Stimulated activated CD4-positive, alpha-beta T cell treated with anti-CD3 and anti-CD28 coated beads, Interleukin-15, amount 100 ng/mL, for 1 hour (primary cell): ENCODE measurements at places on chromosomes 5 and 9.

DNA sequence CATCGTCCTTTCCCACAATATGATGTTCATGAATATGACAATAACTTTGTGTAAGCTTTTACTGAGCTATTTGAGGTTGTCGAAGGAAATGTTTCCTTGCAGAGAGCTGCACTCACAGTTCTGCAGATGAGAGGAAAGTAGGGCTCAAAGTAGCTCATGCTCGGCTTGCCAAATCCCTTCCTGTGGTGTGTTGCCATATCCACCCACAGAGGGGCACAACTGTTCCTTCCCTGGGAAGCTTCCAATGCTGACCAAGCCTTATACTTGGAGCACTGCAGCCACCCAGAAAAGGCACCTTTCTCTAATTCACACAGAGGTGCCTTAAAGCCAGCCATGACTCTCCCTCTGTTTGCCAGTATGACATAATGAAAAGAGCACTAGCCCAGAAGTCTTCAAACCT is 390.3 kb downstream of the CAAP1 start:
- no peak for DNase-seq

GRCh38 chr5:42020788-42021530 is 95.9 kb downstream of the FBXO4 start:
- no peak for DNase-seq

- no peak for DNase-seq
Measured at GRCh38 chr9:127197861-127198430, 66.6 kb upstream of the GARNL3 start.

GRCh38 chr9:31730398-31730797 is 654.0 kb upstream of the ACO1 start:
- DNase-seq, result no peak

DNA sequence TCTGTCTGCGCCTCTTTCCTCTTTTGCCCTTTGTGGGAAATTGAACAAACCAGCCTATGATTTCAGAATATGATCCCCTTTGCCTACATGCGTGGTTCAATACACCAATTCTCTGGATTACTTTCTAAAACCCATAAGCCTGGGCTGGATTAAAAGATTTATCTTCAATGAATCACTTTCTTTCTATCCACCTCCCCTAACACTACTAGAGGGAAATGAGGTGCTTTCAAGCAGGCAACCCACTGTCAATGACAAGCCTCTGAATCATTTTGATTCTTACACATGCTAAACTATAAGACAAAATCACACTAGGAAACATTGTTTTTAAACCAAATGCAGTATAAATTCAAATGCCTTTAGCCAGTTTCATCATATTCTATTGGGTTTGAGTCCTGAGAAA is 257.5 kb downstream of the AGTPBP1 start:
- DNase-seq, result no peak

- DNase-seq, result no peak
Measured at GRCh38 chr5:96838201-96839070, 30.7 kb upstream of the ERAP1 start.

DNA sequence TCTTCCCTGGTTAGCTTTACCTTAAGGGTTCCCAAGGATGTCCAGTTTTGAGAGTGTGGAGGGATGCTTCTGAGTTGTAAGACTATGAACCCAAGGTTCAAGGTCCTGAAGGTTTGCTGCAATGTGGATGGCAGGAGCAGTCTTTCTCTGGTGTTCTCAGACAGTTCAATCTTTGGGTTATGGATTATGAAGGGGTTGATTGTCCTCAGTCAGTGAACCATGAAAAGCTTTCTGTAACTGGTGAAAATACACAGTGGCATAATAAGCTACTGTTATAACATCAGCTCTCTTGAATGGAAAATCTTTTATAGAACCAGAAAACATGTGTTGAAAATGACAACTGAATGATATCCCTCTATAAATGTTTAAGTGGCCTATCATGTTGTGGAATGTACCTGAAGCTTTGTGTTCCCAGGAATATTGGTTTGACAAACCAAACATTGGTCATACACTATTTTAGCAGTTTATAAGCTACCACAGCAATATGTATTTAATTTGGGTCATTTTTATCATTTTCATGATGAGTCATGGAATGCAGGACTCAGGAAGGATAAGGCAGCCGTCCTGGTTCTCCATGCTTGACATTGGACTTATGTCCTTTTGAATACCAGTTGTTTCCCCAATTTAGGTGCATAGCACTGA is 1041.8 kb upstream of the ARRDC3 start:
- no peak for DNase-seq

DNA sequence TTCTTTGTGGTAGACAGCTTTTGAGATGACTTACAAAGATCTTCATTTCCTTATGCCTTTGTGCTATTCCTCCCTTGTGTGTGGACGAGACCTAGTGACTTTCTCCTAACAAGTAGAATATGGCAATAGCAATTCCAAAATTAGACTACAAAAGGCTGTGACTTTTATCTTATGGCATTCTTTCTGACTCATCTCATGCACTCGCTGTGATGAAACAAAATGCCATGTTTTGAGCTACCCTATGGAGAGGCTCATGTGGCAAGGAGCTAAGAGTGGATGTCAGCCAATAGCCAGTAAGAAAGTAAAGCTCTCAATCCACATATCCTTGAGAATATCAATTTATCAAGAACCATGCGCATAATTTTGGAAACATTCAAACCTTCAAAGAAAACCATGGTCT is 380.5 kb upstream of the SMC2 start:
- DNase-seq, result no peak

- DNase-seq, result peak; percentile 9
Measured at GRCh38 chr9:83956086-83956435, 24.0 kb downstream of the HNRNPK start.

- DNase-seq, result no peak
Measured at GRCh38 chr9:72945391-72945790, 7.5 kb downstream of the ALDH1A1 start.

GRCh38 chr5:102527547-102527946 is 28.7 kb upstream of the SLCO6A1 start:
- DNase-seq, result no peak

- DNase-seq, result no peak
Measured at GRCh38 chr5:142783601-142784341, 13.6 kb downstream of the ARHGAP26 start.

DNA sequence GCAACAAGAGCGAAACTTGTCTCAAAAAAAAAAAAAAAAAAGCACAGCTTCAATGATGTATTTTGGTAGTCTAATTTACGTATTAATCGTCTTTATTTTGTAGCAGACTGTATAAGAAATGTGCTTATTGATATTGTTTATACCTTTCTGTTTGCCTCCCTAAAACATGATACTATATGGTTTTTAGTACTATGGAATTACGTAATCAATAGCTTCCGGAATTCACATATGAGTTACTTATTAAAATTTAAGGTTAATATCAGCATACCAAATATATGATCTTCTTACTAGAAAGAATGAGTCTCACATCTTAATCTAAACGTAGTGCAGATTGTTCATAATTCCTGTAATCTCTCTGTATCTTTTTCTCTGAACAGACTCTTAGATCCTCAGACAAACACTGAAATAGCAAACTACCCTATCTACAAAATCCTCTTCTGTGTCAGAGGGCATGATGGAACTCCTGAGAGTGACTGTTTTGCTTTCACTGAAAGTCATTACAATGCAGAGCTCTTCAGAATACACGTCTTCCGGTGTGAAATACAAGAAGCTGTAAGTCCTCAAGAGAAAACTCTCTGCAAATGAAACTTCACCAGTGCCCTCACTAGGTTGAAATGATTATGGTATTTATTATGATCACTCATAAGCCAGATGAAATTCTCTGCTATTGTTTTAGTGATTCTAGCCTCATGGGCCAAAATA is 44.4 kb upstream of the GPR21 start:
- no peak for DNase-seq

GRCh38 chr5:80761176-80761575 is 106.4 kb upstream of the DHFR start:
- DNase-seq, result no peak

GRCh38 chr5:28542987-28543386 is 1504.6 kb upstream of the CDH9 start:
- no peak for DNase-seq

GRCh38 chr5:91474201-91474600 is 91.1 kb upstream of the ARRDC3 start:
- DNase-seq, result no peak

- DNase-seq, result no peak
Measured at GRCh38 chr5:108418197-108418596, 36.3 kb upstream of the FBXL17 start.

- DNase-seq, result no peak
Measured at GRCh38 chr5:71576241-71576640, 10.9 kb upstream of the MCCC2 start.

- DNase-seq, result no peak
Measured at GRCh38 chr5:143462431-143462830, 58.9 kb upstream of the NR3C1 start.

DNA sequence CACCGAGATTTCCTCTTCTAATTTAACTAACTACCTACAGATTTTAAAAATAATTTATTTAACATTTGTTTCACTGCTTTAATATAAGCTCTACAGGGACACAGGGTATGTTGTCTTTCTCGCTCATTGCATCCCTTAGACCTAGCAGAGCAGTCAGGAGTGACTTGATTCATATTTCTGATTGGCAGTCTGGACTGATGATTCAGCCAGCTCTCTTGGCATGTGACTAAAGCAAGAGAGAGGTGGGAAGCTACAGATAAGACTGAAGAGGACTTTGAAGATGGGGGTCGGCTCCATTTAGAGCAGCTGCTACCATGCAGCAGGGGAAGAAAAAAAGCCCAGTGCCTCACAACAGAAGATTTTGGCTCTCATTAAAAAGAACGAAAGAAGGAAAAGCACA is 173.4 kb upstream of the STK32A start:
- DNase-seq, result no peak

GRCh38 chr5:149496166-149496565 is 55.1 kb downstream of the CSNK1A1 start:
- no peak for DNase-seq

- no peak for DNase-seq
Measured at GRCh38 chr9:91781906-91782305, 168.1 kb downstream of the ROR2 start.

DNA sequence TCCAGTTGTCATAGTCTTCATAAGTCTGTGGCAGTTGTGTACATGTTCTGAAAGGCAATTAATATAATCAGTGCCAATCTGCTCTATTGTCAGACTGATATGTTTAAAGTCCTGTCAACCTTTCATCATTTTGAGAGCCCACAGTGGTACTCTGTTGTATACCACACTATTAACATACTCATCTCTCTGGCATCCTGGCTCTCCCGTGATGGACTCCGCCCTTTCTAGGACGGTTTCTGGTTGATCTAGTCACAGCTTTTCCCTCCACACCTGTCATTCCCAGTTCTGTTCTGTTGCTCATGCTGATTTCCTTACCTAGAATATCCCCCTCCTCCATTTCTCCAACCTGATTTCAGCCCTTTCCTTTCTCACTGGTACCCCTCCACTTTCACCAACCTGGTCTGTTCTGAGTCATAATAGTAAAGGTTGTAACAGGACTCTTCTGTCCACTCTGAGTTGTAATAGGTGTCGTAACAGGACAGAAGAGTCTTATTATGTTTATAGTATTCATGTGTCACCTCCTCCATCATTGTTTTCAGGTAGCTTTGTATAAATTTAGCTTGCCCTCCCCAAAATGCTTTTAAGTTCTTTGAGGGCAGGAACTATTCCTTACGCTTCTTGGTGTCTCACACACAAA is 4.1 kb downstream of the PTCD2 start:
- no peak for DNase-seq

DNA sequence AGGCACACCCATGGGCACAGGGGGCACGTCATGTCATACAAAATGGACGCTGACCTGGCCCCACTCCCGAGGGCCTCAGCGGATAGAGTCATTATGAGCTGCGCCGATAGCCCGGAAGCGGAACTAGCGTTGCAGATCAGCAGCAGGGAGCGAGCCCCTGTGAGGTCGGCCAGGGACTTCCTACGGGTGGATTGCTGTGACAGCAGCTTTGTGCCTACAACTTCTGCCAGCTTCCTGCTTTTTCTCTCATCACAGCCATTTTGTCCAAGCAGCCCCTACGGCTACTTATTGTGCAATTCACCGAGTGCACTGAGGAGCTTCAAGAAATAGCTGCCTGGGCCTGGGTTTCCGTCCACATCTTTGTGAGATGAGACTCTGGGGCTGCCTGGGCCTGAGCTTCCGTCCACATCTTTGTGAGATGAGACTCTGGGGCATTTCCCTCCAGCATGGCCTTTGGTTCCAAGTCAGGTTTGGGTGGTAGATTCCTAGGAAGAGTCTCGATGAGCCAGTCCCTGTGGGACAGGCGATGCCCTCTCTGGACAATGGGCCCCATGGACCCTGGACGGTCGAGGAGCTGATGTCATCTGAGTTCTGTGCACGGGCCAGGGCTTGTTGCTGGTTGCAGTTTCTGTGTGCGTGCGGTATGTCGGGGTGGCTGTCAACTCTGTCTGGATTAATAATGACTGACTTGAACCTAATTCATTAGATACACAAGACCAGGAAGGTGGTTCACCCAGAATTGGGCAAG is 67.0 kb upstream of the GNE start:
- no peak for DNase-seq

DNA sequence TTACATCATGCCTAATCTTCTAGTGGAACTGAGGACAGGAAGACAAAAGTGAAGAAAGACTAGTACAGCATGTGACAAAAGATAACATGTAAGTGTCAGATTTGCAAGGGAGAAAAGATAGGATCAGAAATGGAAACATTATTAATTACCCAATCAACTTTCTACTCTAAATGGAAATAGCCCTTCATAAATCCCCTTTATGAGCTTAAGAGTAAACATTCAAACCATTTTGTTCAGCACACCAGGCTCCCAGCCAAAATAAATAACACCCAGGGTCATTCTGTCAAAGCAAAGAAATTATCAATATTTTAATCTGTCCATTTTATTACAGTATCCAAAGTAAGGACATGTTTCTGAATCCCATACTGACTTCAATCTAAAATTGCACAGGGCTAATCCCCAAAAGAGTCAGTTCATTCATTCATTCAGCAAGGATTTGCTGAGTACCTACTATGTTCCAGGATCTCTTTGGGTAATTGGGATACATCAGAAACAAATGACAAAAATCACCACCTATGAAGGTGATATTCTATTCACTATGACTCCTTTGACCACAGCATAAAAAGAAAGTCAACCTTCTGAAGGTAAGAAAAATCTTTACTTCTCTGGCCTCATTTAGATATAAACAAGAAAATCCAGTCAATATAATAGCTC is 5.3 kb downstream of the PRELID2 start:
- DNase-seq, result no peak

- DNase-seq, result no peak
Measured at GRCh38 chr9:12698266-12698665, 5.1 kb downstream of the TYRP1 start.

DNA sequence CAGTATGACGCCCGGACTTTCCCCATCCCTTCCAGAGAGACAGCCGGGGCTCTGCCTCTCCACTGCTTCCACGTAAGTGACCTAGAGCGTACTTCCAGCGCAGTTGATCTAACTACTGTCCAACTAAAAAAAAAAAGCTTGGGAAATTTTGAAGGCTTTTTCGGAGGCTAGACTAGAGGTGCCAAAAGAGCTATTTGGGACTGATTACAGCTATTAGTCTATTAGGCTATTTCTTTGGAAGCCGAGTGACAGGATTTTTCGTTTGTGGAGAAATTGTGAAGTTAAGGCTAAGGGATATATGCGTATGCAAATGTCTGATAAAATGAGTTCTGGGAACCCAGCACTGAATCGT is 1.5 kb downstream of the CCNO start:
- no peak for DNase-seq

GRCh38 chr5:36948041-36948440 is 71.5 kb downstream of the NIPBL start:
- no peak for DNase-seq

- DNase-seq, result no peak
Measured at GRCh38 chr9:93942161-93942560, 13.0 kb downstream of the BARX1 start.
